Activated CD8-positive, alpha-beta memory T cell treated with anti-CD3 and anti-CD28 coated beads, Interleukin-2, amount 10 ng/mL, durations not matched to agents 7 days and 5 days (primary cell): ENCODE measurements at places on chromosomes 2 and 18.

- DNase-seq = no peak
Observed at GRCh38 chr2:148592791-148593190, 51.8 kb upstream of the EPC2 start.

GRCh38 chr18:11859903-11860407, 8.7 kb downstream of the CHMP1B start:
- DNase-seq = no peak

DNA sequence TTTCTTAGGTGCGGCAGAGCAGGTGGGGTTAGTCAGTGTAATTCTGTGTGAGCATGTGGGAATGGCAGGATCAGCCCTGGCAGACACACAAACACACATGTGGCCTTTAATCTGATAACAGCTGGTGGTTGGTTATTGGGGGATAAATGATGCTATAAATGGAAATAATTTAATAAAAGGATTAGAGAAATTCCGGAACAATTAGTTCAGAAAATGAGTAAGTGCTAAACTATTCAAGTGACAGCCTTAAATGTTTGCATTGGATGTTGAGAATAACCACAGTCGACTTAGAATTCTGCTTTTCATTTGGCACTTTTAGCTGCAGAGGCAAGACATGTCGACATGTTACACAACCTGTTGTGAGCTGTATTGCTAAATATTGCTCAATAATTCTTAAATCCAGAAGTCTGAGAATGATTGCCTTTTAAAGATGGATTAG, 7.2 kb downstream of the SMYD1 start:
- DNase-seq = no peak

- DNase-seq = no peak
Observed at GRCh38 chr2:177284531-177284930, 20.0 kb upstream of the NFE2L2 start.

DNA sequence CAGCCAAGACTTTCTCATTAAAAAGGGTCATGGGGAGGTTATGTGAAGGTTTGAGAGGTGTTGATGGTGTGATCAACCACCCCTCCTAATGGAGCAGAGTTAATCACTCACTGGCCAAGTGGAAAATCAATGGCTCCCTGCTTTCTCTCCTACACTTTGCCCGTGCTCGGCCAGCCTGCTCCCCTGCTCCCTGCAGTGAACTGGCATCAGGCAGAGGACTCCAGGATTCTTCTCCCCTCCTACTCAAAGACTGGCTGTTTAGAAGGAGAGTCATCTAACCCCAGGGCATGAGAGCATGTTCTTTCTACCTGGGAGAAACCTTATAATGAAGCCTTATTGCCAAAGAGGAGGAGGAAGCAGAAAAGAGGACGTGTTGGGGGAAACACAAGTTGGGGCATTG, 74.9 kb downstream of the SGPP2 start:
- no peak for DNase-seq

DNA sequence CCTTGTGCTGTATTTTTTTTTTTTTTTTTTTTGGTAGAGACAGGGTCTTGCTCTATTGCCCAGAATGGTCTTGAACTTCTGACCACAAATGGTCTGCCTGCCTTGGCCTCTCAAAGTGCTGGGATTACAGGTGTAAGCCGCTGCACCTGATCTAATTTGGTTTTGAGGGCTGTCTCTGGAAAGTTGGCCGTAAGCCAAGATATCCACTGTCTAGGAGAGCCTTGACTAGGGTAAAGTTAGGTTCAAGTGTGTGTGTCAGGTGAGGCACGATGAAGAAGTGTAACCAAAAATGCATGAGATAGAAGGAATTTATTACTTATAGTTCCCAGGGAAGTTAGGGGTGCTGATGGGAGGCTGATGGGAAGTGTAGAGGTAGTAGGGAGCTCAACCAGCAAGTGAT, 46.7 kb downstream of the INO80C start:
- DNase-seq = no peak

GRCh38 chr2:15181092-15181745, 379.9 kb downstream of the NBAS start:
- DNase-seq = no peak
